ENCODE measurements at places on chromosomes 7 and 10.

GRCh38 chr10:119346095-119346832 is 138.9 kb downstream of the GRK5 start:
- peak; percentile 65 for DNase-seq

GRCh38 chr7:148905093-148905666 is 21.1 kb upstream of the EZH2 start:
- DNase-seq, result no peak

GRCh38 chr10:11604865-11605650 is 6.4 kb downstream of the USP6NL start:
- DNase-seq, result no peak

GRCh38 chr10:104683567-104683966 is 42.5 kb downstream of the SORCS3 start:
- DNase-seq, result no peak

- DNase-seq, result no peak
These were observed 60.8 kb downstream of the PHTF2 start for GRCh38 chr7:77859343-77859742.

GRCh38 chr7:127943541-127944521 is 87.4 kb downstream of the LRRC4 start:
- DNase-seq, result no peak

DNA sequence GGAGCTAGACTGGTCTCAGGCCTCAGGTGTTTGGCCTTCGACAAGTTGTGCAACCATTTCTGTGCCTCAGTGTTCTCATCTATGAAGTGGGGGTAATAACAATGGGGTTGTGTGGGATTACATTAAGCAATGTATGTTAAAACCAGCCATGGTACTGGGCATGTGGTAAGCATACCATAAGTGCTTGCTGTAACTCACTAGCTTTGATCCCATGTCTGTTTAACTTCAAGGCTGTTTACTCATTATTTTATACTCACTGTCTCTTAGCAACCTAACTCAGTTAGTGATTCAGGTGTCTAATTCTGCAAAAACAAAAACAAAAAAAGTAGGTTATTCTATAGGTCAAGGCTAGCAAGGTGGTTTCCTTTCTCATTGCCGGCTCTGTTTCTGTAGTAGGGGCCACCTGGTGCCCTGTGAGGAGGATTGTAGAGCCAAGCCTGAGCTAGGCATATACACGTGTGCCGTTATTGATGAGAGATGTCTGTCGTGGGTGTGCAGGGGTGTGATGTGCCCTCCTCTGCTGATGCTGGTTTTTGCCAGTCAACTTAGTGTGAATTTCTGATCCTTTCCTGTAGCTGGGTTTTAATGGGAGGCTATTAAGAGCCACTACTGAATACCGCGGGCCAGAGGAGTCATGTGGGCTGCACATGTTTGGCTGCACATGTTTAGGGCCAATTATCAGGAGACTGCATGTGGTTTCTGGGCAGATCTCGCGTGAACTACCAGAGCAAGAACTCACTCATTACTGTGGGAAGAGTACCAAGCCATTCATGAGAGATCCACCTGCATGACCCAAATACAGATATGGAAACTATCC is 56.2 kb downstream of the EEPD1 start:
- DNase-seq, result no peak

DNA sequence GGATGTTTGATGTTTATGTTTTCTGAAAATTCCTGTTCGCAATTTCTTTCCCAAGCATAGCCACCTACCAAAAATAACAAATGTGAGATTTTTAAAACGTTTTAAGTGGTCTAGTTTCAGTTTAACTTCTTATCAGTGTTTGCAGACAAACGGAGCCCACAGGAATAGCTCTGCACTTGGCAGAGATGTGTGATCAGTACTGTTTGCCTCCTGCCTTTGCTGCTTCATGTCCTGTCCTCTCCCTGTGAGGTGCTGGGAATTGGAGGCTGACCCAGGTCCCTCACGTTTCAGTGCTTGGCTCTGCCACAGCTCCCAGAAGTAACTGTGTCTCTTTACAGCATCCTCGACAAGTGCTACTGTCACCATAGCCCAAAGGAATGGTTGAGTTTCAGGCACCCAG is 1.2 kb downstream of the UCN3 start:
- no peak for DNase-seq

DNA sequence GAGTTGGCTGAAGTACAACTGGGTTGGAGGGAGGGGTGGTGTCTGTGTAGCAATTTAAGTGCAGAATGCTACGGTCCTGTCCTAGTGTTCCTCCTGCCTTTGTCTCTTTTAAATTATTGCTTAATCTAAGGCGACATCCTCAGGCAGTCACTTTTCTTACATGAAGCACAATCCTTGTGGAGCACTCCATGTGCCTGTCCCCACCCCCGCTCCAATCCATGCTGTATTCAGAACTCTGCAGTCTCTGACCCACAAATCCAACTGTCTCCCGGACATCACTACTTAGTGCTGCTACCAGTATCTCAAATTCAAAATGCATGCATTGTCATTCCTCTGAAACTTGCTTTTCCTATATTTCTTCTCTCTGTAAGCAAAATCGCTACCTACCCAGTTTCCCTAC is 91.4 kb upstream of the FAM133B start:
- no peak for DNase-seq

GRCh38 chr7:156236936-156237599 is 403.5 kb upstream of the RNF32 start:
- DNase-seq, result no peak

GRCh38 chr7:97623333-97623732 is 108.6 kb upstream of the TAC1 start:
- DNase-seq, result no peak

GRCh38 chr7:55488216-55488615 is 84.1 kb downstream of the VOPP1 start:
- no peak for DNase-seq

GRCh38 chr7:20122073-20122472 is 95.1 kb downstream of the MACC1 start:
- DNase-seq, result no peak

Data from aorta (tissue), 5 donors.